AG10803 (cell line): ENCODE measurements at places on chromosomes 5 and 9.

DNA sequence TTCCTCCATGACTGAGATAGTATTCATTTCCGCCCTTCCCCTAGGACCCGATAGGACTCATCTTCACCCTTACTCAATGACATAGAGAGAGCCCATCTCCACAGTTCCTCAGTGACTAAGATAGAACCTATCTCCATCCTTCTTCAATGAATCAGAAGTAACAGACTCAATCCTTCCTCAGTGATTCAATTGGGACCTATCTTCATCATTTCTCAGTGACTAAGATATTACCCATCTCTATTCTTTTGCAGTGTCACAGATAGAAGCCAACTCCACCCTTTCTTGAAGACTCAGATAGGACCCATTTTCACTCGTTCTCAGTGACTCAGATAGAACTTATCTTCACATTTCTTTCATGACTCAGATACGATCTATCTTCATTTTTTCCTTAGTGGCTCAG lies 164.6 kb downstream of the FBXO4 start:
- DNase-seq, result no peak

- peak; percentile 86 for DNase-seq
Measured at GRCh38 chr5:150540615-150541396, 32.9 kb downstream of the NDST1 start.

DNA sequence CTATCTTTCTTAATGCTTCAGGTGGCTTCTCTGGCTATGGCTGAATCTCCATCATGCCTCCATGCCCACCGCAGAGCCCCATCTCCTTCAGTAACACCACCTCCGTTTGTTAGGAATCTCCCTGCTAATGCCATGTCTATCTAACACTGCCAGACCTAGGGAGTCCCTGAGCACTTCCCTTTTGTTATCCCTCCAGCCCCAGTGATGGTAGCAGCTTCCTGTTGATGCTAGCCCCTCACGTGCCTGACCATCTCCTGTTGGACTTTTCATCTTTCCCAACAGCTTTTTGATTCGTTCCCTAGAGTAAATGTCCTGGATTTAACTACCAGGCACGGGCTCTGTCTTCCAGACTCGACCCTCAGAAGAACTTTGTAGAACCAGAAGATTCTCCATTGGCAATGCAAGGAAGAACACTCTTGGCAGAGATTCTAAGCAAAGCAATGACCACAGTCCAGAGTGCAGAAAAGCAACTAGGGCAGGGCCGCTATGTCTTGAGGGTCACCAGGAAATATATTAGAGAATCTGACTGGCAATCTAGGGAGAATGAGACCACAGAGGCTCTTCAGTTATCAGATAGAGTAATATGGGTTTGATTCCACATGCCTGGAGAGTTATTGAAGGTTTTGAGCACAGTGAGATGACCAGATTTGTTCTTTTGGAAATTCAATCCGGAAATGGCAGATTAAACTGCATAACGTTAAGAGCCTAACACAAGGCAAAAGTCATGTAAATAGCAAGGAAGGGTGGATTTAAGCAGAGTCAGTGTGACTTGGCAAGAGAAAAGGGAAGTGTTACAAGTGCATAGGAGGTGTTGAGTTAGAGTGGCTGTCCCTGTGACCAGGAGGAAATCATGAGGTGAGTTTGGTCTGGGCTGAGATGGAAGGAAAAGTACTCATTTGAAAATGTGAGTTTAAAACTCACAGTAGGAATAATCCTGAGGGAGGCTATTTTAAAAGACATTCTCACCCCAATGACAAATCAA lies 555.2 kb downstream of the ACTL7B start:
- DNase-seq, result no peak

GRCh38 chr9:20397348-20397747 lies 225.0 kb downstream of the MLLT3 start:
- no peak for DNase-seq

DNA sequence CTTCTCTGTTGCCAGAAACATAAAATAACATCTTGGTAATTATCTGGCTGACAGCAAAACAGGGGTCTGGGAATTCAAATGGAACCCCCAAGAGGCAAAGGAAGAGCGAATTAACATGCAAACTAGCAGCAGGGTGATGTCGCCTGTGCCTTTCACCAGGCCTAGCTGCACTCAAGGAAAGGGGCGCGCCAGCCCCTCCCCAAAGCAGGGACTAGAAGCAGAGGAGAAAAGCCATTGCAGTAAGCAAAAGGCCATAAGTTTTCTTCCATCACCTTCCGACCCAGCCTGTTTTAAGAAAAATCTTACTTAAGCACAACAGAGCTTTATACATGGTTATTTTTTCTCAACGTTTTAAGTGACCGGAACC lies 539 bp downstream of the POC5 start:
- DNase-seq, result no peak

GRCh38 chr5:147037515-147038205 lies 159.1 kb upstream of the PPP2R2B start:
- peak; percentile 20 for DNase-seq

GRCh38 chr5:137735555-137736284 lies at the start of gene KLHL3:
TSS of gene KLHL3 (minus strand) at chr5:137736089. CDS start at chr5:137735646, 443 bp downstream.
- peak; percentile 28 for DNase-seq

DNA sequence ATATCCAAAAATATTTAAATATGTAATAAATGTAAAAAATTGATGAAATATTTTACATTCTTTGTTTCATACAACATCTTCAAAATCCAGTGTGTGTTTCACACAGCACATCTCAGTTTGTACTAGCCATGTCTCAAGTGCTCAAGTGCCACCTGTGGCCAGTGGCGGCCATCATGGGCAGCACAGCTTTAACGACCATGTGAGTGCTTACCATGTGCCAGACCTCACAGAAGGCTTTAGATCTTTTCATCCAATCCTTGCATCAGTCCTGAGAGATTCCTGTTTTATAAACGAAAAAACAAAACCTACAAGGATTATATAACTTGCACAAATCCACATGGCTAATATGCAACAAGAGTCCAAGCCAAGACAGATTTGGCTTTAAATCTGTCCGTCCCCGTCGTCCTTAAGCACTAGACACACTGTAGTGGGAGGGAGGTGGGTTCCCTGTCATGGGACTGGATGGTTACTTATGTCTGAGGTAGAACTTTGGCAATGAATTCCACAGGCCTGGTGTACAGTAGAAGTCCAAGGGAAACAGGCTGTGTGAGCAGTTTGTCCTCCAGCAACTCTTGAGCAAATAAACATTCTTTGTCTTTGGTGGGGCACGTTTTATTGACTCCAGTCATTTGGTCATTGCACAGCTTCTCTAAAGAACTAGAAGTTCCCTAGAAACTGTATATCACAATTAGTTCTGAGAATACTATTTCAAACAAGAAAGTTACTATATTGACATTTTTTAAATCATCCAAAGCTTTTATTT lies 25.0 kb upstream of the F2R start:
- peak; percentile 64 for DNase-seq

DNA sequence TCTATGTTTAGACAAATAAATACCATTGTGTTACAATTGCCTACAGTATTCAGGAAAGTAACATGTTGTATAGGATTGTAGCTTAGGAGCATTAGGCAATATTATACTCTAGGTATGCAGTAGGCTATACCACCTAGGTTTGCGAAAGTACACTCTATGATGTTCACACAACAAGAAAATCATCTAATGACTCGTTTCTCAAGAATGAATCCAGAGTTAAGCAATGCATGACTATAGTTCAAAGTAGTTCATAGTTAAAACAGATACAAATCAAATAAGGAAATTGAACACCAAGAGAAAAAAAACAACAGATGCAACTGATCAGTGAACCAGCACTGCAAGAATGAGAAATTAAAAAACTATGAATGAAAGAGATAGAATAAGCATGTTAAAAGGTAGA lies 27.6 kb upstream of the ABLIM3 start:
- peak; percentile 79 for DNase-seq

DNA sequence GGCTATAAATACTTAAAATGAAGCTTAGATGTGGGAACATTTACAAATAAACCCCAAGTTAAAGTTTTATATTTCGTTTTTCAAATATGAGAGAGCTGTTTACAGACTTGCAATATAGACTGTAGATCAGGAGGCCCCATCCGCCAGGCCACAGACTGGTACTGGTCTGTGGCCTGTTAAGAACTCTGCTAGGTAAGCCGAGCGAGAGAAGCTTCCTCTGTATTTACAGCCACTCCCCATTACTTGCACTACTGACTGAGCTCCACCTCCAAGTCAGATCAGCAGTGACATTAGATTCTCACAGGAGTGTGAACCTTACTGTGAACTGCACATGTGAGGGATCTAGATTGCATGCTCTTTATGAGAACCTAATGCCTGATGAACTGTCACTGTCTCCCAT lies 561.4 kb upstream of the FAM174A start:
- DNase-seq, result no peak

DNA sequence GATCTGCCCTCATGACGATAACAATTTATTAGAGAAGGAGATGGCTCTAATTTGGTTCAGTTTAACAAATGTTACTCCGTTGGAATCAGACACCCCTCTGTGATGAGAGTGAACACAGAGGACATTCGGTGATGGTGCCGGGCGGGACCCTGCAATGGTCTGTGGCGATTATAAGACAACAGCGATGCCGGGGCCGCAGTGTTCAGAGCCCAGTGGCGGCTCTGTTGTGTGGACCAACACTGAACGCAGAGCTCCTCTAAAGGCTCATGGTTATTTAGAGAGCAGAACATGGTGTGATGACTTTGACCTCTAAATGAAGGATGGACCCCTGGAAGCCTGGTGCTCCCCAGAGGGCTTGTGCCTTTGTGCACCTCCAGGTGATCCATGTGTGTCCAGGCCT lies 21.2 kb downstream of the UBE2QL1 start:
- no peak for DNase-seq

DNA sequence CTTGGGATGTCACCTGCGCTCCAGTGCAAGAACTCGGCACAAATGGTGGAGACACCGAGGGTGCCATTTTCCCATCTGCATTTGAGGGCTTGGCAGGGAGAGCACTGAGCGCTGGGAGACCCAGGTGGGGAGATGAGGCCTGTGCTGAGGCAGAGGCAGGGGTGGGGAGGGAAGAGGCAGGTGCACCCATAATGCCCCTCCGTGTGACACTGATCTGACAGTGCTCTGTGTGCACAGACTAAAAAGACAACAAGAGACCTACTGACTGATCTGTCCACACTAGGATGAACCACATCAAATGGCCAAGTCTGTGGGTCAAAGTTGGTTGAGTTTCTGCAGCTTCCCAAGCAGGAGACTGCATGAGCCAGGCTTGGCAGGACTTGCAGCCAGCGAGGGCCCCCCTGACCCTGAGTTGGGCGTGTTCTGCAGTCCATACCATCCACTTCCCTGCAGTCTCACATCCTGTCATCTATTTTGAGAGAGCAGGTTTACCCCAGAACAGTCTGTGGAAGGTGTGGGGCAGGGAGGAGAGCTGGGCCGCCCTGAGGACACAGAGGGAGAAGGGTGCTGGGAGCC lies 41.9 kb downstream of the NEK6 start:
- DNase-seq, result no peak

GRCh38 chr5:119752921-119753886 lies 123.8 kb downstream of the FAM170A start:
- DNase-seq, result no peak

GRCh38 chr9:134932171-134932570 lies 14.5 kb upstream of the FCN1 start:
- DNase-seq, result no peak

DNA sequence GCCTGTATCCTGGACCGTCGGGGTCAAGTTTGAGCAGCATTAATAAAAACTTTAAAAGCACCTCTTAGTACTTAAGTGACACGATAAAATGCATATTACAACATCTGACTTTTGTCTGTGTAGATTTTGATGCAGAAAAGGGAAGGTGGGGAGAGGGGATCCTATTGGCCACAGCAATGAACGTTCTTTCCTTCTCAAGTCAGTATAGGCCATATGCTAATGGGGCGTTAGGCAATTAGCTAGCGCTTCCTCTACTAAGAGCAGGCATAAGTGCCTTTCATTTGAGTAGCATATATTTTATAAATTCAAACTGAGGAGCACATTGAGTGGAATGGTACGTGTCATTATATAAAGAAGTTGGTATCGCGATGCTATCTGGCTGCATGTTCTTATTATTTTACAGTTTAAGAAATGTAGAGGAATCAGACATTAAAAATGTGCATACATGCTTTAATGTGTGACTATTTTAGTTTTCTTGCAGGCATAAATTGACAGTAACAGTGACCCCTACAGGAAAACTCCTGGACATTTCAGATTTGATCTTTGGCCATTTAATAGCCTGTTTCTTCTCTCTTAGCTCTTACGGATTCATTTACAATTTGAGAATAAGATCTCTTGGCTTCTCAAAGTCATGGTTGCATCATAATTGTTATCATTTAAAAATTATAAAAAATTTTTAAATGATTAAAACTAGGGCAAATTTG lies 1.1 kb upstream of the GNA14 start:
- DNase-seq, result peak; percentile 23

- DNase-seq, result peak; percentile 60
Measured at GRCh38 chr5:157253547-157253946, 12.4 kb upstream of the CYFIP2 start.

GRCh38 chr5:10441992-10442435 lies 335 bp downstream of the ROPN1L start:
- no peak for DNase-seq

DNA sequence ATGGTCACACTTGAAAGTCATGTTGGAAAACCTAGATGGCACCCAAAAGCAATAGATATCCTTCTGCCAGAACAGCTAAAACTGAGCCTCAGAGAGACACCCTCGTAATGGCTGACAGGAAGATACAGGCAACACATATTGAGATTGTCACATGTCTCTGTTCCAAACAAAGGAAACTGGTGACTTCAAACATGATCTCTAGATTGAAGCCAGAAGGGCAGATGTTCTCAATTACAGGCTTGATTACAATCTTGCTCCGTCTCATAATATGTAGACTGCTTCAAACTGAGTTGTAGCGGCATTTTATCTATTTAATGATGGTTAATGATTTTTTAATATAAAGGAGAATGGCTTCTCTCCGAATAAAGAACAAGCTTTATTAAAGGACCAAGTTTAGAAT lies 774.3 kb downstream of the KCTD16 start:
- no peak for DNase-seq

GRCh38 chr5:4244306-4244705 lies 648.7 kb downstream of the IRX1 start:
- no peak for DNase-seq

DNA sequence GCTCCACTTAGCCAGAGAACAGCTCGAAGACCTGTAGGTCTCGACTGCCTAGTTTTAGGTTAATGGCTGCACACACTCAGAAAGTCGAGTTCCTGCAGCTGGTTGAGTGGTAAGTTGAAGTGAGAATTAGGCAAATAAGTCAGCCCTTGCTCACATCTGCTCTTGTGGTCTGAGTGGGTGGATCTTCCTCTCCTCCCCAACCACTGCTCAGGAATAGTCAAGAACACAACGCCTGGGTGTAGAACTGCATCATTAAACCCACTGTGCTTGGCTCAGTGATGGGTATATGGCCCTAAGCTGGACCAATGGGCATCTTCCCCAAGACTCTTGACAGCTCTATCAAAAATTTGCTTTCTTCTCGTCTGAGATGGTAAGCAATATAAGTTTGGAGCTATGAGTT lies 20.9 kb upstream of the ADAM19 start:
- peak; percentile 21 for DNase-seq

DNA sequence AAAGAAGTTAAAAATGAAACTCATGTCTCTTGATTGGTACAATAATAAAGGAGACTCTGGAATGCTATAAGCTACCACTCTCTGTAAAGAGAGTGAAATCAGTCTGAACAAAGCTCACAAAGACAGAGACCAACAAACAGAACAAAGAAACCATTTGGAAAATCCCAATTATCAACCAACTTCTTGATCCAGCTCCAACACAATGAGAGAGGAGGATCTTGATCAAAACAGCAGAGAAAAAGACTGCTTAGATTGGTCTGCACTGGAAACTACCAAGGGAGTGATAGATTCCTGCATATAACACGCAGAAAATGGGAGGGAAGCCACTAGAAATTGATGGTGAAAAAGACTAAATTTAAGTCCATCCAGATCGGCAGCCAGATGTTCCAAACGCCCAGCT lies 23.1 kb upstream of the RNF38 start:
- DNase-seq, result no peak
